ENCODE measurements at places on chromosomes 1 and 21. TPM values are rescaled to one million over a fixed set of nuclear protein-coding genes. Genes with fewer than 3 reads are reported as not detected.

The SPRR1B gene
- total RNA-seq = not detected

The CRYAA gene
- not detected for total RNA-seq

The NBPF4 gene
- 0.15 TPM for total RNA-seq

The TEX38 gene
- total RNA-seq = not detected

The MAPKAPK2 gene
- total RNA-seq = 93.8 TPM

The SHE gene
- not detected for total RNA-seq

The GCSAML gene
- total RNA-seq = not detected
